Right lobe of liver (tissue), 6 donors: ENCODE measurements at places on chromosomes 5 and 9. TPM values are rescaled to one million over a fixed set of nuclear protein-coding genes. Genes with fewer than 3 reads are reported as not detected.

TTC16 gene
- total RNA-seq, result not detected

CYLC2 gene
- not detected for total RNA-seq

SLC36A2 gene
- total RNA-seq, result not detected

ADAM19 gene
- total RNA-seq, result 1.8 TPM

ABITRAM gene
- 5.2 TPM for total RNA-seq

PCDHA6 gene
- total RNA-seq, result not detected

PCDHGA1 gene
- total RNA-seq, result not detected
